Heart right ventricle (tissue), 16 donors: ENCODE measurements at places on chromosomes 4 and X. TPM values are rescaled to one million over a fixed set of nuclear protein-coding genes. Genes with fewer than 3 reads are reported as not detected.

- no peak for DNase-seq
These were observed 10.3 kb downstream of the PKD2 start for GRCh38 chr4:88017516-88018297.

Gene ARR3
- total RNA-seq = not detected

GRCh38 chr4:141349236-141349635 lies 128.5 kb downstream of the ZNF330 start:
- DNase-seq = no peak

GRCh38 chrX:13923289-13923688 lies 106.4 kb upstream of the GPM6B start:
- no peak for DNase-seq

GRCh38 chrX:47927212-47927611 lies 76.6 kb downstream of the ZNF182 start:
- no peak for DNase-seq

- no peak for DNase-seq
These were observed 140.3 kb downstream of the INPP4B start for GRCh38 chr4:142705820-142706219.

DNA sequence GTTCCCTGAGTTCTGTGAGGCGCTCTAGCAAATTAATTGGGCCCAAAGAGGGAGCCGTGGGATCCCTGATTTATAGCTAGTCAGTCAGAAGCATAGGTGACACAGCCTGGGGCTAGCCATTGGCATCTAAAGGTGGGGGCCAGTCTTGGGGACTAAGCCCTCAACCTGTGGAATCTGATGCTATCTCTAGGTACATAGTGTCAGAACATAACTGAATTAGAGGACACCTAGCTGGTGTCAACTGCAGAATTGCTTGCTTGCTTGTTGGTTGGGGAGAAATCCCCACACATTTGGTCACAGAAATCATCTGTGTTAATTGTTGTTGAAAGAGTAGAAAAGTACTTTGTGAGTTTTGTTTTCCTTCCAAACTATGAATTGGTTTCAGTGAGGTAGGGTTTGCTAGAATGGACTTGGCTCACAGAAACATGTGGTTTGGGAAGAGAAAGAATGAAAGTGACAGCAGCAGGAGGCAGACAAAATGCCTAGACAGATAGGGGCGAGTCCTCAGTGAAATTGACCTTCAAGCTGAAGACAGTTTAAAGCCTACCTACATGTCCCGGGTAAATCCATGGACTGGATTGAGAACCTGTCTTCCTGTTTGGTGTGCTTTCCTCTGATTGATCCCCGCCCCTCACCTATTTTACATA lies 12.8 kb upstream of the GPR82 start:
- DNase-seq = no peak

Gene WAS
- 1.6 TPM for total RNA-seq

- DNase-seq = no peak
These were observed 394 bp upstream of the DYNLT3 start for GRCh38 chrX:37847733-37848197.

Gene XAGE1B
- not detected for total RNA-seq

DNA sequence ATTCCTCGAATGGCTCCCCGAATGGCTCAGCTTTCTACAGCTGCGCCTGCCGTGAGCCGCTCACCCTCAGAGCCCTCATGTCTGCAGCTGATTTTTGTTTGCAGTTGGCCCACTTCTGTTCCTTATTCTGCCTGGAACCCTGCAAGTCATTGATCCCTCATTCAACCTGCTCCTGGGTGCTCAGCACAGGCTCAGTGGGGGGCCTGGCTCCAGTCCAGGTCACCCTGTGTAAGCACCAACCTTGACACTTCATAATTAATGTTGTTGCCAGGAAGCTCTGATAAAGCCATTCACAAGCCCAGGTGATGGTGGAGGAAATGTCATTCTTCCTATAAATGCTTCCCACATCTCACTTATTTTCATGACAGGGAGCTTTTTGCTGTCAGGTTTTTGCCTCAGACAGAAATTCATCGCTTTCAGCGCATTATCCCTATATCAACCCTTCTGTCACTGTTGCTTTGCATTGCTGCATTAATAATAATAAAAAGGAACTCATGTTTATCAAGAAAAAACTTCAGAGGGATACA lies 85.7 kb downstream of the F11 start:
- no peak for DNase-seq

Gene ASB5
- total RNA-seq = 3.3 TPM

- DNase-seq = no peak
These were observed 28.7 kb upstream of the CABS1 start for GRCh38 chr4:70306076-70306475.

GRCh38 chrX:43556207-43556606 lies 99.9 kb upstream of the MAOA start:
- DNase-seq = no peak

- no peak for DNase-seq
These were observed 4.4 kb downstream of the PLP1 start for GRCh38 chrX:103781062-103781402.
